SK-N-DZ (cell line): ENCODE measurements at places on chromosomes 4 and X.
A peak's percentile ranks its signal among the peaks of the same experiment; 100 is the strongest.

- DNase-seq: no peak
These were observed 924 bp upstream of the IRAK1 start for GRCh38 chrX:154020536-154021115.

- DNase-seq: no peak
These were observed 41.0 kb upstream of the KLHL34 start for GRCh38 chrX:21699136-21699535.

- DNase-seq: no peak
These were observed 71.9 kb downstream of the STARD8 start for GRCh38 chrX:68719181-68719903.

DNA sequence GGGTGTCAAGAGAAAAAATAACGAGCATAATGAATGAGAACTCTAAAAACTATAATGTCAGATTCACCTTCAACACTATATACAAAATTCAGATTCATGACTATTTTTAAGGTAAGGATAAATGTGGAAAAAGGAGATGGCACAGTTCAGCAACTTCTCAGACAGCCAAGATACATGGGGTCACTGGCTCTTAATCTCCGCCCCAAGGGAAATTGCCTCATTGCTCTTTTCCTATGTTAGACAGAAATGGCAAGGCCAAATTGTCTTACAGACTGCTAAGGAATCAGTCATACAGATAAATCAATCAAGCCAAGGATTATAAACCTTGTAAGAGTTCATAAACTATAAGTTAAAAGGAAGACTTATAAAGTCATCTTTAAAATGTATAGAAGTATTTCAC is 183.4 kb downstream of the OPHN1 start:
- DNase-seq: no peak

DNA sequence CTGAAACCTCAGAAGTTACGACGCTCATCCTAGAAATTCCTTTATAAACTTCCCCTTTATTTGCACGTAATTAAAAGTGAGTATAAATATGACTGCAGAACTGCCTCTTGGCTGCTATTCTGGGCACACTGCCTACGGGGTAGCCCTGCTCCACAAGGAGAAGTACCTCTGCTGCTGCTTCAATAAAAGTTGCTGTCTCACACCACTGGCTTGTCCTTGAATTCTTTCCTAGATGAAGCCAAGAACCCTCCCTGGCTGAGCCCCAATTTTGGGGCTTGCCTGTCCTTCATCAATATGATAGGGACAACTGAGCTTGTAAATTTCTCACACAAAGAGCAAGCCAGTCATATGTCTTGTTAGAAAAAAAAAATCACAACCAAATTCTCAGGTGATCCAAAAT is 115.8 kb downstream of the VEGFC start:
- no peak for DNase-seq

DNA sequence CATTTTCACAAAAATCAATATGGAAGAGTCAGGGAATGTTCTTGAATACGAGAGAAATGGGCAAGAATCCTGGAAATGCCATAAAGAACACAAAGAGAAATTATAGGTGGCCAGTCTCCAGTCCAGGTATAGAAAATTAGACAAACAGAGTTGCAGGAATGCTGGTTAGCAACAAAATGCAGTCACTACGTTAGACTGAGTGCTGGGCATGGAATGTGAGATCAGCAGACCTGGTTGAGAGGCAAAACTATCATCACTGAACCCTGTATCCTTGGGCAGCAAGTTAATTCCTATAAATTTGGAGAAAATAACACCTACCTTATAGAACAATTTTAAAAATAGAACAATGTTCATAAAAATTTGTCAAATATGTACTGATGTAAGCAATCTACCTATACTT is 417.4 kb downstream of the INPP4B start:
- no peak for DNase-seq

- peak; percentile 86 for DNase-seq
These were observed 21.3 kb downstream of the MMRN1 start for GRCh38 chr4:89915937-89916336.

- DNase-seq: no peak
These were observed 11.3 kb upstream of the CHRNA9 start for GRCh38 chr4:40323866-40324265.

- DNase-seq: peak; percentile 18
These were observed 803.0 kb downstream of the DMD start for GRCh38 chrX:32408389-32408788.
